Cardiac muscle cell (in vitro differentiated cells and primary cell): ENCODE measurements at places on chromosomes 4 and X.

DNA sequence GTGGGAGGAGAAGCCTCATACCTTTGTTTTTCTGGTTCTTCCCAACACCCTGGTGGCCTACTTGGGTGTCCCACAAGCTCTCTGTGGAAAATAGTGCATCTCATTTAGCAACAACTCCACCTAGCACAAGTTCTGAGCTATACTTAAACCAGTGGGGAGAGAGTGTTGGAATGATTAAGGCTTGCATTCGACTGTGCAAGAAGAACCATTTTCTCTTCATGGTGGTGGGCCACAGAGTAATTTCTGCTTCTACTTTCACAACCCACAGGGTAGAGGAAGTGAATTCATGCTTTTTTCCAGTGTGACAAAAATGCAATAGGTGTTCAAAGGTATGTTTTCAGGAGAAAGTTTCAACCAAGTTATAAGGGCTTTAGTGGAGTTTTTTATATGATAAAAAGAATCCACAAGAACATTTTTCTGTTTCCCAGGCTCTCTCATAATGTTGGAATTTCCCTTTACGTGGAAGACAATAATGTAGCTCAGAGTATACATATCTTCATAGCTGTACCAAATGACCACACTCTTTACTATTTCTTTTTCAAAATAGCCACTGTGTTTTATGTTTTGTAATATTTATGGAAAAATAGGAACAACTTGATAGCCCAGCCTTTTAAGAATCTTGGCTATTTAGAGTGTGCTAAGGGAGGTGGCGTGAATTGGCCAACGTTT is 80.3 kb upstream of the HHIP start:
- DNase-seq, result no peak

DNA sequence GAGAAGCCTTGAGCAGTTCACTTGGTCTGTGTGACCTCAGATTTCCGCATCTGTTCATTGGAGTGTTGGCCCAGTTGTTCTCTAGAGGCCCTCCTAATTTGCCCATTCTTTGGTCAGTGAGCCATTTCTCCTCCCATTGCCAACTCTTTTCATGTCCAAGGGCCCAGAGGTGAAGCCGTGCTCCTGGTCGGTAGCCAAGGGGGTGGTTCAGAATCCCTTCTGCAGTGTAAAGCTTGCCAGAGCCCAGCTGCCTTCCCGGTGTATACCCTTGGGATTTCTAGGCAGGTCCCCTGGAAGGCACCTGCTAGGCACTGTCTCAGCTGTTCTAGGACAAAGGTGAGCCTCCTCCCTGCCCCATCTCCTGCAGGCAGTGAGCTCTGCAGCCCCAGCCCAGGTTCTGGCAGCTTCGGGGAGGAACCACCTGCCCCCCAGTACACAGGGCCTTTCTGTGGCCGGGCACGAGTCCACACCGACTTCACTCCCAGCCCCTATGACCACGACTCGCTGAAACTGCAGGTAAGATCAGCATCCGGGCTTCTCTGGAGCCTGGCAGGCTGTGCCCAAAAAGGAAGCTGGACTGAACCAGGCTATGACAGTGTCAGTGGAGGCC is 12.3 kb downstream of the SASH3 start:
- no peak for DNase-seq

- no peak for DNase-seq
Observed at GRCh38 chrX:103573202-103573601, 12.1 kb upstream of the TCEAL4 start.

DNA sequence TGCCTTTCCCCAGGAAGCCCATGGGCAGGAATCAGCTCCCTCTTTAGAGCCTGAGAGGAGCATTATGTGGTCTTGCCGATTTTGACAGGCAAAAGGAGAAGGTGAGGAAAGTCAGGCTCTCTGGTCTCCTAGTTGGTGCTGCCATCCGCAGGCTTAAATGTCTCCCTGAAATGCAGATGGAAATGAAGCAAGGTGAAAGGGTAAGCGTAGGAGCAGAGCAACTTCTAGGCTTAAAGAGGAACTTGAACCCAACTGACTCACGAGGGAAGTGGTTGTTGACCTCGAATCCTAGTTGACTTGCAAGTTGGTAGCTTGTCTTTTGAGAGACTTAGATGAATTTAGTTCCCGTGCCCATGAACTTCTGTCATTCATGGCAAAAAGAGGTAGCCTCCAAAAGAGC is 205.9 kb downstream of the PTTG2 start:
- DNase-seq, result no peak

GRCh38 chr4:152455311-152455710 is 80.6 kb downstream of the FBXW7 start:
- no peak for DNase-seq

DNA sequence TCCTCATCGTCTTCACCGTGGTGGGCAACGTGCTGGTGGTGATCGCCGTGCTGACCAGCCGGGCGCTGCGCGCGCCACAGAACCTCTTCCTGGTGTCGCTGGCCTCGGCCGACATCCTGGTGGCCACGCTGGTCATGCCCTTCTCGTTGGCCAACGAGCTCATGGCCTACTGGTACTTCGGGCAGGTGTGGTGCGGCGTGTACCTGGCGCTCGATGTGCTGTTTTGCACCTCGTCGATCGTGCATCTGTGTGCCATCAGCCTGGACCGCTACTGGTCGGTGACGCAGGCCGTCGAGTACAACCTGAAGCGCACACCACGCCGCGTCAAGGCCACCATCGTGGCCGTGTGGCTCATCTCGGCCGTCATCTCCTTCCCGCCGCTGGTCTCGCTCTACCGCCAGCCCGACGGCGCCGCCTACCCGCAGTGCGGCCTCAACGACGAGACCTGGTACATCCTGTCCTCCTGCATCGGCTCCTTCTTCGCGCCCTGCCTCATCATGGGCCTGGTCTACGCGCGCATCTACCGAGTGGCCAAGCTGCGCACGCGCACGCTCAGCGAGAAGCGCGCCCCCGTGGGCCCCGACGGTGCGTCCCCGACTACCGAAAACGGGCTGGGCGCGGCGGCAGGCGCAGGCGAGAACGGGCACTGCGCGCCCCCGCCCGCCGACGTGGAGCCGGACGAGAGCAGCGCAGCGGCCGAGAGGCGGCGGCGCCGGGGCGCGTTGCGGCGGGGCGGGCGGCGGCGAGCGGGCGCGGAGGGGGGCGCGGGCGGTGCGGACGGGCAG is 792 bp downstream of the ADRA2C start:
- DNase-seq, result peak; percentile 29

DNA sequence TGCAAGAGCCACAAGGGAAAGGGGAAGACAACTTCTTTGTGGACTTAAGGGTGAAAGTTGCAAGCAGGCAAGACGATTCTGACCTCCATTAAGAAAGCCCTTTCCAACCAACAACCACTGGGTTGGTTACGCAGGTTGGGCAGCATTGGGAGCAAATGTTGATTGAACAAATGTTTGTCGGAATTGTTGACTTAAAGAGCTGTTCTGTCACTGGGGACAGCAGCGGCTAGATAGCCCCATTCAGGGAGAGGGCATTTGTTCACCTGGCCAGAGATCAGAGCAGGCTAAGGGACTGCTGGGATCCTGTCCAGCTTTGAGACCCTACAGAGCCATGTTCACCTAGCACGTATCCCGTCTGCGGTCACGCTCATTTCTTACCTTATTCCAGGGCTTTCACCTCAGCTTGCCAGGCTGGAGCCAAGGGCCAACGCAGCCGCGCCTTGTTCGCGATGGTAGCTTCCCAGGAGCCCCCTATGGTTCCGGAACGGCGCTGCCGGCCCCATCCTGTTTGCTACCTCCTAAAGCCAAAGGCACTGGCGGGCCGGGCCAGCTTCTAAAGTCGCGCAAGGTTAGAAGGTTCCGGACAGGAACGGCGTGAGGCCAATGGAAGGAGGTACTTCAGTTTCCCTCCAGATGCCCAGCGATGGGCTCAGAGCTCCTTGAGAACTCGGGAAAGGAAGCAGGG is 24.6 kb downstream of the F9 start:
- DNase-seq, result no peak

DNA sequence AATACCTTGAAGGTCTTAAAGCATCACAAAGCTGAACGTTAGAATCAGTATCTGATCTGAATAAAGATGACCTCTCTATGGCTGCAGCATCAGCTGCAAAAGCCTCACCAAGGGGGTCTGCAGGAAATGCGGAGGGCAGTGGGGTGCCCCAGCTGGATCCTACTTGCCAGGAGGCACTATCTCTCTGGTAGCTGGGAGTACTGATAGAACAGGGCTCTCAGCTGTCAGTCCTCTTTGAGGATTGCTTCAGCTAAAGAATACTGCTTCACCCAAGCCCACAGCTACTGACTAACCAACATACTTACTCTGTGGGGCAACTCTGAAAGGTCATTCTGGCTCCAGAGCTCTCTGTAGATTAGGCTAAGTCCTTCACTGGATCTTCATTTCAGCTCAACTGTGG is 112.5 kb upstream of the ZFP42 start:
- DNase-seq, result no peak

DNA sequence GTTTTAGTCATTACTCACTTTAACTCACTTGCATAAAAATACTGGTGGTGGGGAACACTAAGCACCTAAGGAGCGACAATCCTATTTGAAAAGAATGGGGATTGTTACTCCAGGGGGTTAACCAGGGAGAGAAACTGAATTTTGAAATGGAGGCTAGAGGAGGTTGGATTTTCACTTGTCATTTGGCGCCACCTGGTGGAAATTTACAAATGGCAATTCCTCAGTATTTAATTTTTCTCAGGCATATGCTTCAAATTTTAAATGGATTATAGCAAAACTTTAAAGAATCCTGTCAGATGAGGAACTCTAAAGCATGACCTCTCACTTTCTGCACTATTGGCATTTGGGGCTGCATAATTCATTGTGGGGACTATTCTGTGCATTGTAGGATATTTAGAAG is 2.7 kb upstream of the GEMIN8 start:
- peak; percentile 66 for DNase-seq

DNA sequence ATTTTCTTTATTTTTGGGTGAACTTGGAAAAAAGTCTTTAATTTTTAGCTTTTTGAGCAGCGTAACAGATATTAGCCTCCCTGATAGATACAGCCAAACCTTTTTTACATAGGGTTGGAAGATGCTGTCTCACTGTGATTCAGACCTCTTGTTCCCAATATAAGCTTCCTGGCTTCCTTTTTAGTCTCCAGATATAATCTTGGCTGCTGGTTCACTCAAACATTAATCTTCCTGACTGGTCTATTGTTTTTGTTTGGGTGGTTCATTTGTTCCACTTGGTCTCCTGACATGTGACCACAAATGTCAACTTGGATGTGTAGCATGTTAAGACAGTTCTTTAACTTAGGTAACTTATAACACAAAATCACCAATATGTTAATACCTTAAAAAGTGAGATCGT is 23.0 kb downstream of the RPA4 start:
- peak; percentile 39 for DNase-seq

- DNase-seq, result no peak
Observed at GRCh38 chr4:2583092-2583491, 46.6 kb downstream of the FAM193A start.

- peak; percentile 3 for DNase-seq
Observed at GRCh38 chr4:55808186-55808585, 11.4 kb upstream of the EXOC1L start.

DNA sequence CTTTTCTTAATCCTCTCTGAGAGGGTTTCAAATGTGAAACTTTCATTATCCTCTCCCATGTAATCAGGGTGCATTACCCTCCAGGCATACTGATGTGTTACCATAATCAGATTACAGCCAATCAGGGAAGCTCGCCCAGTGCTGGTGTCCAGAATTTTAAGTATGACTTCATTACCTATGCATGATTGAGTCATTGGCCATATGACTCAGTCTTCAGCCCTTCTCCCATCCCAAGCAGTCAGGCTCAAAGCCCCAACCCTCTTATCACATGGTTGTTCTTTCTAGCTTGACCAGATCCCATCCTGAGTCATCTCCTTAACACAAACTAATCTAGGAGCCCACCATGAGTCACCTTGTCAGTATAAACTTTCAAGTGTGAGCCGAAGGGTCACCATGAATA is 1668.1 kb upstream of the AGA start:
- no peak for DNase-seq

DNA sequence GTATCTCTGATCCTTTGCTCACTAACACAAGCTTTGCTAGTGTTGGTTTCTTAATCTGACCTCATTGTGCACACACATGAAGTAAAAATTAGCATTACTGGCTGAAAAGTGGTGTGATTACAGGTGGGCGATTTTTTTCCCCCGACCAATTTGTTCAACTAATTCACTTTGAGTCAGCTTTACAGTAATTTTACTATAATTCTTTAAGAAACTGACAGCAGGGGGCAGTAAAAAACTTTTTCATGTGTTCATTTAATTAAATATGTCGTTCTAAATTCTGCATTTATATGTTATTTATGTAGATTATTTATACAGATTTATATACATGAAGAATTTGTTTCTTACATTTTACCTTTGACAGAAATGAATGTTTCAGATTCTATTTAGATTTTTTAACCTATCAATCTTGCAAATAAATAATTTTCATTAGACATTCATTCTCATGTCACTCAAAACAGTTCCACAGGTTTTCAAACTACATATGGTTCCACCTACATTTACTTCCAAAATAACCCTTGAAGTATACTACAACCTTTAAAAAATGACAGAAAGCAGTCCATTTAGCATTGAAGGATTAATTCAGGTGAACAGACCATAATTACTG is 17.5 kb downstream of the PALLD start:
- peak; percentile 62 for DNase-seq

DNA sequence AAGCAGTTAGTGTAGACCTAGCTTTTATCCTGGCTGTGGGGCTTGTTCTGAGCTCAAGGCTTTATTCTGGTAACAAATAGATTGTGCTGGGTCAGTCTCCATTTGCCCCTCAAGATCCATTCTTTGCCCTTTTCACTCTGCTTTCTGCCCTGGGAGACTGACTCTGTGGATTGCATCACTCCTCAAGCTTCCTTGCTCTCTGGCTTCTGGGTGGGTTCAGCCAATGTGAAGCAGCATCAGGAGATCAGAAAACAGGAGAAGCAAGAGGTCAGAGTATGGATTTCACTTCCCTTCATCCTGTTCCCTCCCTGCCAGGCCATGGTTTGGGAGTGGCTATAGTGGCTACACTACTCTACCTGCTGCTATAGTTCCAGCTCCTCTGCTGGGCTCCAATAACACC is 184.1 kb upstream of the NDP start:
- DNase-seq, result no peak

- no peak for DNase-seq
Observed at GRCh38 chr4:6030679-6031078, 12.4 kb upstream of the C4orf50 start.

GRCh38 chrX:101164766-101165590 is 54.6 kb upstream of the DRP2 start:
- DNase-seq, result peak; percentile 29

GRCh38 chr4:95998311-95998710 is 158.4 kb downstream of the PDHA2 start:
- DNase-seq, result no peak
